ENCODE measurements at places on chromosomes 3 and 15.
A peak's percentile ranks its signal among the peaks of the same experiment; 100 is the strongest.

DNA sequence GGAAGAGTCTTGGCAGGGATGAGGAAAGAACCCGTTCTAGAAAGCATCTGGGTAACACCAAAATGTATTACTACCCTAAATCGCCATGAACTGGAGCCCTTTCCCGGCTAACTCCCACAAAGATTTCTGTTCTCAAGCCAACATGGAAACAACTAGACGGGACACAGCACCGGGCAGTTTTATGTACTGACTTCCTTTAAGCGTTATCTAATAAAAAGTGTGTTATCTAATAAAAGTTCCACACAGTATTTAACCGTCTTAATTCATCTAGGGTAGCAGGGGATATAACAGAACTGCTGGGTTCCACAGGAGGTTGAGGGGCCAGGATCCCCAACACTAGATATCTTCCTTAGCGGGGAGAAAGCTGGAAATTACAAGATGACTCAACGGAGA, 347 bp upstream of the C3orf62 start:
- no peak for DNase-seq

- no peak for DNase-seq
Observed at GRCh38 chr15:73751899-73752805, 999 bp downstream of the INSYN1 start.

- DNase-seq, result no peak
Observed at GRCh38 chr15:34786206-34786605, 9.1 kb downstream of the ACTC1 start.

DNA sequence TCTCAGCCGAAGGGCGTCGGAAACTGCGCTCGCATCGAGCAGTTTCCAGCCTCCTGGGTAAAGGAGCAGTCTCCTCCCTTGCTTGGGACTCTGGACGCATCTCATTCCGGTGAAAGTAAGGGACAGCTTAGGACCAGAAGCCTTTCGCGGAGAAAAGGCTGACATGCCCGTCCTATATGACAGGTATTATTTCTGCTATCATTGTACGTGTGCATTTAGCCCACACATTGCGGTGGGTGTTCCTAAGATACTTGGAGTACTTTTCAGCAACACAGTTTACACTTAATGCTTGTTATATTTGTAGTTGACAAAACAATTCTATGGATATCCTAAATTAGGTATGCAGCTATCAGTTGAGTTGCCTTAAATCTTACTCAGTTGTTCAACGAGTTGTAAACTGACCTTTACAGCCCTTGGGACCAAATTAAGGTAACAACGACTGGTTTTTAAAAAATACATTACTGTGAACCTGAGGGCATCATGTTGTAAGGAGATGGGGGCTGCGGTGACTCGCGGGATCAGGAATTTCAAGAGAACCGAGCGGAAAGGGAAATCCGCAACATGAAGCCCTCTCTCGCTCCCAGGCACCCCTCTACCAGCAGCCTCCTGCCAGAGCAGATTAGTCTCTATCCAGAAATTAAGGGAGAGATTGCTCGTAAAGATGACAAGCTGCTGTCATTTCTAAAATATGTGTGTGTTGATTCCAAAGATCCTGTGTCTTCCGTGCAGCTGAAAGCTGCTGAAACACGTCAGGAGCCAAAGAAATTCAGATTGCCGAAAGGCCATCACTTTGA, 632 bp upstream of the COPS2 start:
- DNase-seq, result peak; percentile 28

DNA sequence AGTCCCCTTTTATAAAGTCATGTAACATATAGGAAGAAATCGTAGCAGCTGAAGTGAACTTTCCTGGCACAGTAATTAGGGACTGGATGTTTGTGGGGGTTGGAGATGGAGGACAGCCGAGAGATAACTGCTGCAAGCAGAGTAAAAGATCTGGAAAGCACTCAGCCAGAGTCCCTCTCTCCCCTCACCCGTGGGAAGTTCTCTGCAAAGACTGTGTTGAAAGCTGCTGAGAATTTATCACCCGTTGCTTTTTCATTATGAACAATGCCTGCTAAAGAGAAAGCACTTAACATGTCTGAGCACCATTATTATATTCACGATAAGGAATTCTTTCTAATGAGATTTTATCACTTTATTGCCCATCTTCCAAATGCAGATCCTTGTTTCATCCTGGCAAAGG, 248.8 kb downstream of the SHOX2 start:
- DNase-seq, result no peak

DNA sequence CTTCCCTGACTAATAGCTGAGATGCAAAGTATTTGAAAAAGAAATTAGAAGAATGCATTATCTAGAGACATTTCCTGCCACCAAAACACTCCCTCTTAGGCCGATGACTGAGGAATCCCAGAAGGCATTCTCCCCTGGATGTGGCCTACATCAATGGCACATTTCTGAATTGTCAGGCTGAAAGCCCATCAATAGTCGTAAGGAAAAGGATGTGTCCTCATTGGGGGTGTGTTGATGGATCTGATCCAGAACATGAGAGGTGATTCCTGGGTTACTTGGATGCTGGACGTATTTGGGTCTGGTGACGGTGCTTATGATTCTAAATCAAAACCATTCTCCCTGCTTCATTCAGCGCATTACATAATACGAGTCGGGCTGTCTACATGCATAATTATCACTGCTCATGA, 216.9 kb upstream of the CDIN1 start:
- no peak for DNase-seq

GRCh38 chr3:108495717-108496116, 14.7 kb downstream of the MYH15 start:
- no peak for DNase-seq

DNA sequence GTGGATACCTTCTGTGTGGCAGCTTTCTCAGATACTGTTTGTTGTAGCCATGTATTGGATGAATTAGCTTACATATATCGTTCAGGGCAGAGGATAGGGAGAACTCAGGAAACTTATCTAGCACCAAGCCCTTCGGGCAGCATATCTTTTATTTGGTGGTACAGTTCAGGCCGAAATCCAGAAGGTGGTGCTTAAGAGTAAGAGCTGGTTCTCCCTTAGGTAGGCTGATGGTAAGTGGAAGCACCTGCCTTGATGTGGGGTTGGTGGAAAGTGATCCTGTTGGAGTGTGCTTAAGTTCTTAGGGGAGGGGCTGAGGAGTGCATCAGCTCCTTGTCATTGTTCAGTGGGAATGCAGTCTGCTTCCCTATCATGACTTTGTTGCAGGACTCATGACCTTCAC, 187.5 kb downstream of the DOCK3 start:
- DNase-seq, result no peak

GRCh38 chr15:68558318-68559305, 20.2 kb upstream of the CORO2B start:
- no peak for DNase-seq

GRCh38 chr3:133521946-133522345, 51.5 kb upstream of the CDV3 start:
- no peak for DNase-seq

DNA sequence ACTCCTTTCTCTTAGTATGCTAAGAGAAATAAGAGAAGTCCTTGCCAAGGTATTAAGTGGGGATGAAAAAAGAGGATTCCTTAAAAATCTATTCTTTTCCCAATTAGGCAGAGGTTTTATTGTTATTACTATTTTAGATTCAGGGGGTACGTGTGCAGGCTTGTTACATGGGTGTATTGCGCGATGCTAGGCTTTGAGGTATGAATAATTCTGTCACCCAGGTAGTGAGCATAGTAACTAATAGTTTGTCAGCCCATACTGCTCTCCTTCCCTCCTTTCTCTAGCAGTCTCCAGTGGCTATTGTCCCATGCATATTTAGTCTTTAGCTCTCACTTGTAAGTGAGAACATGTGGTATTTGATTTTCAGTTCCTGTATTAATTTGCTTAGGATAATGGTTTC, 83.9 kb downstream of the LEKR1 start:
- no peak for DNase-seq

DNA sequence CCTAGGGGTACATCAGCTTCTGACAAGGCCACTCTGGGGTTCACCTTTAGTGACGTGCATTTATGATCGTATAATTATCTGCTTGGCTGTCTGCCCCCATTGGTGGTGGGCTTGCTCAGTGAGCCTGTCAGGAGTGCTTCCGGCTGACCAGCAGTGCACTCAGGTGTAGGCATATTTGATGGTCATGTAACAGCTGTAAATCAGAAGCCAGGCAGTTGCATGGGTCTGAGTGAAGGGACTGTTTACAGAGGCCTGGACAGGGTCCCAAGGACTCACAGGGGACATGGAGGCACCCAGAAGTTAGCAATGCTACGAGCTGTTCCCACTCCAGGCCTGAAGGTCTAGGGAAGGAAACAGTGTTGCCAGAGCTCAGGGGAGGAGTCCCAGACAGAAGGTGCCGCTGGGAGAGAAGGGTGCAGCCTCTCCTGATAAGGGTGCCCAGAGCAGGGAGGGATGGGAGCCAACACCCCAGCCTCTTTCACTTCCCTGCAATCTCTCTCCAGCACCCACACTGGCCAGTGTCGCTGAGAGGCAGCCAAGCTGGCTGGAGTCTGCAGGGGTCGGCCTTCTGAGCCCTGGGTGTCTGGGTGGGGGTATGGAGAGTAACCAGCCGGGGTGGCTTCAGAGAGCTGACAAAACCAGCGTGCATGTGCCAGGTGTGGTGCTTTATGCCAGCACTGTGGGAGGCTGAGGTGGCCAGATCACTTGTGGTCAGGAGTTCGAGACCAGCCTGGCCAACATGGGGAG, 61.3 kb upstream of the PRR23E start:
- no peak for DNase-seq

DNA sequence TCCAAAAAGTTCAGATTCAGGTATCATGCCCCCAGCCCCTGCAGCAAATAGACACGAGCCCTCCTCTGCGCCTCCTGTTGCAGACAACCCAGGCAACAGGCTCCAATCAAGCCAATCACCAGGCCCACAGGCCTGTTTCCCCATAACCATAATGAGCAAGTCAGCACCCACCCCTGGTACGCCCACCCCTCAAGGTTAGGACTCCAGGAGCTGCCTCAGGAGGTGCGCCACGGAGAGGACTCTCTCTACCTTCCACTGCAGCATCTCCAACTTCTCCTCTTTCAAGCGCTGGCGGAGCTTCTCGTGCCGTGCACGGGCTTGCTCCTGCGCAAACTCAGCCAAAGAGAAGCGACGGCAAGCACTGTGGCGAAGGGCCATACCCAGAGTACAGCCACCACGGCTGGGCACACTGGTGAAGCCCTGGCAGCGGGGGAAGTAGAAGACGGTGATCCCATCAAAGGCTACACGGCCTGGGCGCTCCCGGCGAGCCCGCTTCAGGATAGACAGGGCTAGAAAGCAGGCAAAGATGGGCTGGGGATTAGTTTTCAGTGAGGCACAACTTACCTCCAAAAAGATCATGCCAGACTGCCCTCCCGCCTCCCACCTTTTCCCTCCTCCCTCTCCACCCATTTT, 8.5 kb downstream of the CSRNP1 start:
- DNase-seq, result no peak

- DNase-seq, result no peak
Observed at GRCh38 chr3:69182588-69183316, 60.4 kb upstream of the LMOD3 start.

- DNase-seq, result no peak
Observed at GRCh38 chr3:133377396-133377795, 22.5 kb upstream of the BFSP2 start.

DNA sequence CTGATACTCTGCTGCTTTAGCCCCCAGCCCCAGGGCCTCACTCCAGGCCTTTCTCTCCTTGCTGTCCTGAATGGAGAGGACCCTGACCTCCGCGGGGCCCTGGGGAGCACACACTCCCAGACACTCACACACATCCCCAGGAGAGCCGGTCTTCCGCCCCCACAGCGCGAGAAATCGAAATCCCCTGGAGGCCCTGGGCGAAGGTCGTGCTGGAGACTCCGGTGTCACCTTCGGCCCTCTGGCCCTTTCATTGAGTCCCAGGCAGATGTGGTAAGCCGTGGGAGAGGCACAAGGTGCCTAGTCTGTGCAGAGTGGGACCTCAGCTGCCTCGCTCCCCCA, 848 bp upstream of the GOLGA8B start:
- DNase-seq, result no peak

DNA sequence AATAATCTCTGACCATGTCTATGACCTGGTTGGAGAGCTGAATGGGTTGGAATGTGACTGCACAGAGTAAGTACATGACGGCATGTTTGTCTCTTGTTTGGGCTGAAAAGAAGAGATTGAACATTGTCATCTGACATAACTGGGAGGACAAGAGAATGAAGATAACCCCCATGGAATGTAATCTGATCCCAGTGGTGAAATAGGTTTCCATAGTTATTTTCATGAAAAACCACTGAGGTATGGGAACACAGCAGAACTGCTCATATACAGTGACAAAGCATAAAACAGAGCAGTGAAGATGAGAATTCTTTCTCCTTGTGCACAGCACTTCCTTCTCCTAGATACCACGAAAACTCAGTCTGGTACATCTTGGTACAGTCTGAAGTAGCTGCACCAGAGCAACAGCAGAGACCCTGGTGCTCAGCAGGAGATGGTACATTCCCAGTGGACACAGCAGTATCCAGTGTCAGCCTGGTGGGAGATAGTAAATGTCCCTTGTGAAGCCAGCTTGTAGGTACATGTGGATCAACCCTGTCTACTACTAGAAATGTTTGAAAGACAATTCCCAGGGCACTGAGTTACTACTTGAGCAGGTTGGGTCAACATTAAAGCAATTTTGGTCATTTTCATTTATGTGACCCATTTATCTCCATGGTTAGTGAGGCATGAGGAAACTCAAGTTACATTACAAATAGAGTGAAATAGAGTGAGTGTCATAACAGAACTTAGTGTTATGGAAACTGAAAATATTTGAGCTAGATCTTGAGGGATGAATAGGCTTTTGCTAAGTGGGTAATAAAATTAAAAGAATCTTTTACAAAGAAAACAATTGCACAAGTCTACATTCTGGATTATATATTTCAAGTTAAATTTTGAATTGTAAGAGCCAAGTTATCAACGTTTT, 178.3 kb downstream of the SUCNR1 start:
- DNase-seq, result no peak

- DNase-seq, result no peak
Observed at GRCh38 chr3:66410976-66411375, 89.8 kb downstream of the LRIG1 start.

- DNase-seq, result no peak
Observed at GRCh38 chr3:9168241-9168741, 81.2 kb downstream of the SRGAP3 start.

- no peak for DNase-seq
Observed at GRCh38 chr15:51051776-51052175, 42.9 kb downstream of the TNFAIP8L3 start.

GRCh38 chr3:126515066-126515706, 2.4 kb downstream of the UROC1 start:
- DNase-seq, result no peak

Data from LoVo (cell line).